Natural killer cell (primary cell): ENCODE measurements at places on chromosomes 1 and 21. TPM values are rescaled to one million over a fixed set of nuclear protein-coding genes. Genes with fewer than 3 reads are reported as not detected.

Gene TSPEAR
- total RNA-seq, result not detected

Gene AMY1B
- total RNA-seq, result not detected

Gene UTS2
- 7.7 TPM for total RNA-seq

Gene CFAP57
- not detected for total RNA-seq
